ENCODE measurements at places on chromosomes 7 and 10.

DNA sequence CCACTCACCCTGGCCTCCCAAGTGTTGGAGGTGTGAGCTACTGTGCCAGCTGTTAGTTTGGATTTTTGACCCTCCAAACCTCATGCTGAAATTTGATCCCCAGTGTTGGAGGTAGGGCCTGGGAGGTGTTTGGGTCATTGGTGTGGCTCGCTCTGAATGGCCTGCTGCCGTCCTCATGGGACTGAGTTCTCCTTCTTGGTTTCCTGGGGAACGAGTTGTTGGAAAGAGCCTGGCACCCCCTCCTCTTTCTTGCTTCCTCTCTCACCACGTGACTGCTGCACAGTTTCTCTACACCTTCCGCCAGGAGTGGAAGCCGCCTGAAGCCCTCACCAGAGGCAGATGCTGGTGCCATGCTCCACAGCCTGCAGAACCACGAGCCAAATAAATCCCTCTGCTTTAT, 253.5 kb downstream of the PHTF2 start:
- no peak for DNase-seq

GRCh38 chr7:113775401-113775800, 143.4 kb downstream of the PPP1R3A start:
- DNase-seq: peak; percentile 12

- peak; percentile 48 for DNase-seq
These were observed 837 bp upstream of the IGFBP3 start for GRCh38 chr7:45921699-45922519.

DNA sequence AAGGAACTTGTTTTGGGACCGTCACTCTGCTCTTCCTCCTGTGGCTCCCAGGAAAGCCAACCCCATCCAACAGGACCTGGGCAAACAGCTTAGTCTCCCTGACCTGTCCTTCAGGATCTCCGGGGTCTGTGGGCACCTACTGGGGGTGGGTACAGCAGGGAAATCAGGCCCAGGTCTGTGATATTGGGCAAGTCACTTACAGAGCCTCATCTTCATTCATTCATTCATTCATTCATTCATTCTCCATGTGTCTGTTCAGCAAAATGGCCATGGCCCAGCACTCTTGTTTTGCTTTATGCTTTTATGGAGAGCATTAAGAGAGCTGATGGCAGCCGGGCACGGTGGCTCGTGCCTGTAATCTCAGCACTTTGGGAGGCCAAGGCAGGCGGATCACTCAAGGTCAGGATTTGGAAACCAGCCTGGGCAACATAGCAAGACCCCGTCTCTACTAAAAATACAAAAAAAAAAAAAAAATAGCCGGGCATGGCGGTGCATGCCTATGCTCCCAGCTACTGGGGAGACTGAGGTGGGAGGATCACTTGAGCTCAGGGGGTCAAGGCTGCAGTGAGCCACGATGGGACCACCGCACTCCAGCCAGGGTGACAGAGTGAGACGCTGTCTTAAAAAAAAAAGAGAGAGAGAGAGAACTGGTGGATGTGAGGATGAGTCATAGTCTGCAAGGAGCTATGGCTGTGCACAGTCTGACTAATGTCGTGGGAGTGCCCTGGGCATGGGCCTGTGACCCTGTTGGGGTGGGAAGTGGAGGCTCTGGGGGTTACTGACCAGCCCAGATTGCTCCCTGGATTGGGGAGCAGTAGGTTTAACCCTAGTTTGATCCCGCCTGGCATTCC, 54.3 kb downstream of the CLIP2 start:
- peak; percentile 89 for DNase-seq
